ENCODE measurements at places on chromosomes 2 and 18.

DNA sequence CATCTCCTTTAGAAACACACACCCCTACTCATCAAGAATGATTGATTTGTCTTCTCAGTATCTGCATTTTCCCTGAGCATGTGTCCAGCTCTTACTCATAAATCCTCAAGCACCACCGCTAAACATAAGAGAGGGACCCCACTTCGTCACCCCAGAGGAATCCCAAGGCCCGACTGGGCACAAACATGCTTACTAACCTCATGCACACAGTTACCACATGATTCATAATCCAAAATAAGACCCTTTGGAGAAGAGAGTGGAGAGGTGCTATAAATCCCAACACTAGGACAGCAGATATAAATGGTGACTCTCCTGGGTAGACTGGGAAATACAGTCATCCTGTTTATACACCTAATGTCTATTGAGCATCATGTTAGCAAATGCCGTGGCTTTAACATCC lies 843.2 kb upstream of the ID2 start:
- no peak overlapping the region for H3K27ac ChIP-seq
- DNase-seq = no peak
- peaks cover 4% of the 10 kb centered on the region for H3K4me1 ChIP-seq
- no peaks in the 10 kb centered on the region for H3K27me3 ChIP-seq
- H3K36me3 ChIP-seq = no peaks in the 10 kb centered on the region

DNA sequence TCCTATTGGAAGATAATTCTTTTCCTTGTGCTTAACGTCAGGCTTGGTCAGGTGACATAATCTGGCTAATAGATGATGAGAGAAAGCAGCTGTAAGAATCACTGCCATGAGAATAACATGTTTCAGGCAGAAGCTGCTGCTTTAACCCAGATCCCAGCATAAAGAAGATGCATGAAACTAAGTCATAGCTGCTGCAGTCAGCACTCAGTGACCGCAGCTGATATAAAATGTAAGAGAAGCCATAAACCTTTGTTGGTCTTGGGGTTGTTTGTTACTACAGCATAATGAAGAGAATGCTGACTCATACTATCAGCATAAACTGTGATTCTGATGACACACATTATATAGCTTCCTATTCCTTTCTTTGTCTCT lies 274.3 kb upstream of the TRIB2 start:
- H3K27me3 ChIP-seq = no peaks in the 10 kb centered on the region
- H3K27ac ChIP-seq = no peak overlapping the region
- H3K4me1 ChIP-seq = peaks cover 12% of the 10 kb centered on the region
- H3K4me3 ChIP-seq = no peak overlapping the region

DNA sequence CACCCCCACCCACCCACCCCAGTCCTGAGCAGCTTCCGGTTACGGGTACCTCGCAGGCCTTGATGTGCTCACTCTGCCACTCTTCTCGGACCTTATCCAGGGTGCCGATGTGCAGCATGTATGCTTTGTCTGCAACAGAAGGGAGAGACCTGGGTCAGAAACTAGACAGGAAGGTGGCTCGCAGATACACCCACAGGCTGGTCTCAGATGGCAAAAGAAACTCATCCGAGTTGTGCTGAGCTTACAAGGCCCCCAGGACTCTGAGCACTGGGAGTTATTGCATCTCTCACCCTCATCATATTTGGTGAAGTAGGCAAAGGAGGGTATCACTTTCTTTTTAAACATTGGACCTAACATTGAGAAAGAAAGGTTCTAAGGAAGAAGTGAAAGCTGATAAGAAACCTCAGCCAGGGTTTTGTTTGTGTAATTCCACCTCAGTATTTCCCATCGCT lies 30.6 kb upstream of the EPG5 start:
- peak overlapping the region; percentile 65 for H3K27ac ChIP-seq
- peak; percentile 40 for DNase-seq
- H3K27me3 ChIP-seq = no peaks in the 10 kb centered on the region
- peak overlapping the region; percentile 61 for H3K4me3 ChIP-seq

- H3K4me1 ChIP-seq = peaks cover 15% of the 10 kb centered on the region
- H3K27ac ChIP-seq = no peak overlapping the region
- no peak overlapping the region for H3K4me3 ChIP-seq
- peaks cover 3% of the 10 kb centered on the region for H3K27me3 ChIP-seq
- DNase-seq = no peak
These were observed 47.9 kb upstream of the KCNF1 start for GRCh38 chr2:10863837-10864236.

DNA sequence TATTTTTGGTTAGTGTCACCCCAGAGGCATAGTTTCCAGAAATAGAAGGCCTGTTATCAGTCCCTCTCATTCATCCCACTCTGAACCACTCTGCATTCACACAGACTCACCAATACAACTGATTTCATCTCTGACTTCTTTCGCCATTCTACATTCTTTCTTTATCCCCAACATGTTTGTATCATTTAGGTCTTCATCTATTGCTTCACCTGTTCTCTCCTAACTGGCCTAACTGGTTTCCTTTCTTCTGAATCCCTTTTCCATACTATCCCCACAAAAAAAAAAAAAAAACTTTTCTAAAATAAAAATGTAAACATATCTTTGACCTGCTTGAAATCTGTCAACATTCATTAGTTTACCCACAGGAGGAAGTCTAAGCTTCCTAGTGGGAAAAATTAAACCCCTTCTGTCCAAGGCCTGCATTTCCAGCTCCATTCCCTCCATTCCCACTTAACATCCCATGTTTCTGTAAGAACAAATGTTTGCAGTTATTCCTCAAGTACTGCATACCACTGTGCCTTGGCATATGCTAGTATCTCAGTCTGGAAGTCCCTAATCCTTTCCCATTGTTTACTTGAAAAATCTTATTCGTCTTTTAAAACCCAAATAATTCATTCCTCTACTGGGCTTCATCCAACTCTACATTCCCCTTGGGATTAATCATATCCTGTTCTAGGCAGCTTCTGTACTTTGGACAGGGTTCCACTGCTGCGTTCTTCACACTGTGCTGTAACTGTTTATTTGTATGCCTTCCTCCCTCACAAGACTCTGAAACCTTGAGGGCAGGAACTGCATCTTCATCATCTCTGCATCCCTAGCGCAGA lies 68.5 kb downstream of the FIGN start:
- H3K36me3 ChIP-seq = no peaks in the 10 kb centered on the region
- no peaks in the 10 kb centered on the region for H3K27me3 ChIP-seq
- H3K4me1 ChIP-seq = no peaks in the 10 kb centered on the region

DNA sequence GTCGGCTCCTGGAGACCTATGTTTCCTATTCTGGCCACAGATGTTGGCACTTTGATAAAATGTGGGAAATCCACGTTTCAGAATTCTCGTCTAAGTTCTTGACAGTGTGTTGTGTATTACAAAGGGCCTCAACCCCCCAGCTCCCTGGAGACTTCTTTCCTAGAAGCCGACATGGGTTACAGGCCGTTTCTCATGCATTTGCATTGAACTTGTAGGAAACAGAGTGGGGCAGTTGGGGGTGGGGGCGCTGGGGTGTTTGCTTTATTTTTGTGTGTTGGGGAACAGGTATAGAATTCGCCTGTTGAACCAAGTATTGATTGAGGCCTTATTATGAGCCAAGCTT lies 104.0 kb downstream of the CABLES1 start:
- no peak overlapping the region for H3K27ac ChIP-seq
- H3K4me1 ChIP-seq = peaks cover 11% of the 10 kb centered on the region
- no peak overlapping the region for H3K4me3 ChIP-seq
- no peak for DNase-seq

Data from naive thymus-derived CD4-positive, alpha-beta T cell (primary cell).